ENCODE measurements at places on chromosomes 4 and X.

DNA sequence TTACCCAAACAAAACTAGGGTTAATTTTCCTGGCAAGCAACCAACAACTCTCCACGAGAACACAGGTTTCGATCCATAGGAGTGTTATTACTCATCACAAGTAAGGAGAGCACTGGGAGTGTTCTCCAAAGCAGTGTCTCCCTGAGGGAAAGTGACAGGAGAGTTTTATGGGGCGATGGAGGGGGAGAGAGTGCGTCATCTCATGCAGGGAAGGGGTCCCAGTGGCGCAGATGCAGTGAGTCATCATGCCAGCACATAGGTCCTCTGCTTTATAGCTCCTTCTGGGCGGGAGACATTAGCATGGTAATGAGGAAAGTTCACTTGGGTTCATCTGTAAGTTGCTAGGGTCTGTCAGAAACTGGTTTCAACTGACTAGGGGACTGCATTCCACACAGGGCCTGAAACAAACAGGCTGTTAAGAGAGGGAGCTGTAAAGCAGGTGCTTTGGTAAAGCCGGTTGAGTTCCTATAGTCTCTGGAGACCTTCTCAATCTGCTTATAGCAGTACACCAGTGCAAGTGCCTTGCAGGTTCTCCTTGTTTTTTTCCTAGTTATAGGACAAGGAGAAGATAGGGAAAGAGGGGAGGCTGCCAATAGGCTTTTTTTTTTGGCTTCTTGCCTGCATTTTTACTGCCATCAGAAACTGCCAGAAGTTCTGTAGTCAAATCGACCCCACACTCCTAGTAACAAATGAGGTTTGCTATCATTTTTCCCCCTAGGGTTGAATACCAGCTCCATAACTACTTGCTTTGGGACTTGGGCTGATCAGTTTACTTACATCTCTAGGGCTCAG, 12.8 kb upstream of the BOD1L1 start:
- no peak for DNase-seq

- DNase-seq: no peak
Measured at GRCh38 chr4:80053140-80053910, 19.7 kb downstream of the ANTXR2 start.

DNA sequence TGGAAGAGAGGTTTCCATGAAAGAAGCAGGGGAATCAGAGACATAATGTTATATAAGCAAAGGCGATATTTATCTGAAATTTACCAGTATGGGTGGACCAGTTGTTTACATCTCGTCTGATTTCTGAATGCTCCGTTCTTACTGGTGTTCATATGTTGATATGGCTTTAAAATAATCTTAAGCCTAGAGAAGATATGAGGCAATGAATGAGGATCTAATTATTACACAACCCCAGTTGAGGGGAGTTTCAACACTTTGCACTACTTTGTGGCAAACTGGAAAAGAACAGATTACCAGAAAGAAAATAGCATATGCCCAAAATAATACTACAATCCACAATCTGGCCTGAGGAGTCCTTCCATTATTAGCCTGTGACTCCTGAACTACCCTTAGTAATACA, 263.3 kb upstream of the MAGEB2 start:
- no peak for DNase-seq

- no peak for DNase-seq
Measured at GRCh38 chrX:150842198-150842685, 56.2 kb downstream of the CD99L2 start.

DNA sequence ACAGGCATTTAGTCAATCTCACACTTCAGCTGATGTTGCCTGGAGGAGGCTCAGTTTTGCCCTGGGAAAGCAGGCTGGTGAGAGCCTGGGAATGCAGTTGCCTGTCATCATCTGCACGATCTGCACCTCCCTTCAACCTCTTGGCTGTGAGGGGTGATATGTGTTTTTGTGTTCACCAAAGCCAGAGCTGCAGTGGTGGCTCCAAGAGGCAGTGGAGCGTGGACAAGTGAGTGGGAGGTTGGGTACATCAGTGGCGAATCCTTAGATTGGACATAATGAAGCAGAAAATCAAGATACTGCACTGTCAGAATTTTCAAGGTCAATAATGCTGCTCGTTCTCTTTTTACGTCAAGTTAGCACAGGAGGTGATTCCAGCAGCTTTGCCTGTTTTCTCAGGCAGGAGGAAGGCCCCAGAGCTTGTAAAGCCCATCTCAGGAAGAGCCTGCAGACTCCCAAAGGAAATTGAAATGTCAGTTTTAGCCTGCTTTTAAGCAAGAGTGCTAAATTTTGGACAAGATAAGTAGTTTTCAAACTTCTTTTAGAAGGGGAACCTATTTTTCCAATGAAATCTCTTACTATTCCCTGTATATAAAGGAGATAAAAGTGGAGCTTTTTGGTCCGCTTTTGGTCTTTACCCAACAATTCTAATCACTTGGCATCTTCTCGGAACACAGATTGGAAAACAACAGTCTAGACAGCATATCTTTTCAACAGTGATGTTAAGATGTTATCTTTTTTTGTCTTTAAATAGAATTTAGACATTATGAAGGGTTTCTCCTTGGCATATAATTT, 92.8 kb downstream of the FRAS1 start:
- DNase-seq: no peak

DNA sequence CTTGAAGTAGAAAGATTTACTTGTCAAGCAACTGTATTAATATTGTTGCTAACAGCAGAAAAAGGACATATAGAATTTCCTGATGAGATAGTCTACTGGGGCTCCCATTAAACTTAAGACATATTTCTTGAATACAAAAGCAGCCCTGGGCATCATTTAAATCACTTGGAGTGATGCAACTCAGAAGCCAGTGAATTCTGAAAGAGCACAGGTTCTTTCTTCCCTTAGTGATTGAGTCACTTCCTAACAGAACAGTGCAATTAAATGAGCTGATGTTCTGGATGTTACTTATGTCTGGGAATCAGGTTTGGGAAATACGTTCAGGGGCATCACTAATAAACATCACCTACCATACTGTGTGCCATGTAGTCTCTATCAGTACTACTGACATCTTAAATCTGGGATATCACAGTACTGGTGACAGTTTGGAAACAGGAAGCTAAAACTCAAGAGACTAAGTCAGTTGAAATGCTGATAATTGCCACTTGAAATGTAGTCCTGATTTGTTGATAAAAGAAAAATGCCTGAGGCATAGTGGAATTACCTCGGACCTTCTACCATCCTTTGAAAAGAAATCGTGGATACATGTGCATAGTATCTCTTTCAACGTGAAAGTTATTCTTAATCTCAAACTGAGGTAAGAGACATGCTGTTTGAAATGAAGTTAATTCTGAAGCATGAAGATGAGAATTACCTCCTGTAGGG, 249.2 kb upstream of the GPRIN3 start:
- no peak for DNase-seq

DNA sequence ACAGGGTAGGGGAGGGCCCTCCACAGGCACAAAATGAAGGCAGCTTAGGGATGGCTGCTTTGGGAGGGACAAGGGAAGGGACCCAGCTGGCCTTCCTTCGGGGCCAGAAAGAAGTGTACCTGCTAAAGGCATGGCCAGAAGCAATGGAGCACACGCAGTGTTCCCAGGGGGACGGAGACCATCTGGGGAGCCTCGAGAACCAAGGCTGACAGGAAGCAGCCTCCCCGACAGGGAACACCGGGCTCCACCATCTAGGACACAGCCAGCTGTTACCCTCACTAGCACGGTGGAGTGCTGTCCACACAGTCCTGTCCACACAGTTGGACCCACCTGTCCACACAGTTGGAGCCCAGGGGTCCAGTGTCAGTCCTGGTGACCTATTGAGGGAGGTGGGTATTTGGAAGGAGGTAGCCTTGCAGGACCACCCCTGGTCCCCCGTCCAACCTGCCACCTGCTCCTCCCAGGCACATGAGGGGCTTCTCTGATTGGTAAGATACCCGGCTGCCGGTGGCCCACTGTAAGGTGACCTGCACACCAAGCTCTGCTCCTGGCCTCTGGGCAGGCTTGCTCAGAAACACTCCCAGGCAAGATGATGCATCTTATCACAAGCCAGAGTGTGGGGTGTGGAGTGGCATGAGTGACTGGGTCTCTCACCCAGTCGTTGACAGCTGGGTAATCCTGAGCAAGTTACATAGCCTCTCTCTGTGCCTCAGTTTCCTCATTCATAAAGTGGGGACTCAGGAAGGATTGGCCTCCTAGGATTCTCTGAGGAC, 20.5 kb upstream of the AFAP1 start:
- peak; percentile 53 for DNase-seq
